ENCODE measurements at places on chromosomes 16 and 17.

GRCh38 chr16:89383095-89384003, 107.0 kb downstream of the ANKRD11 start:
- peak; percentile 31 for DNase-seq

DNA sequence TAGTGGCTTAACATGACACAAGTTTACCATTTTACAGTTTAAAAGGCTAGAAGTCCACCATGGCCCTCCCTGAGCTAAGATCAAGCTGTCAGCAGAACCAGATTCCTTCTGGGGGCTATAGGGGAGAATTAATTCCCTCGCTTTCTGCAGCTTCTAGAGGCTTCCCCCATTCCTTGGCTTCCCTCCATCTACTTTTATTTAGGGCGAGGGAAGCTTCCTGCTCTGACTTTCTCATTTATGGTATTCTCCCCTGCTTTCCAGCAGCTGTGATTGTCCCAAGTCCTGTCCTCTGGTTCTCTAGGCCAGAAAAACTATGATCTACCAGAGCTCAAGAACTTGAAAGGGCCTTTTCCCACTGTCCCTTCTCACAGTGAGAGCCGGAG, 4.3 kb downstream of the CETP start:
- no peak for DNase-seq

DNA sequence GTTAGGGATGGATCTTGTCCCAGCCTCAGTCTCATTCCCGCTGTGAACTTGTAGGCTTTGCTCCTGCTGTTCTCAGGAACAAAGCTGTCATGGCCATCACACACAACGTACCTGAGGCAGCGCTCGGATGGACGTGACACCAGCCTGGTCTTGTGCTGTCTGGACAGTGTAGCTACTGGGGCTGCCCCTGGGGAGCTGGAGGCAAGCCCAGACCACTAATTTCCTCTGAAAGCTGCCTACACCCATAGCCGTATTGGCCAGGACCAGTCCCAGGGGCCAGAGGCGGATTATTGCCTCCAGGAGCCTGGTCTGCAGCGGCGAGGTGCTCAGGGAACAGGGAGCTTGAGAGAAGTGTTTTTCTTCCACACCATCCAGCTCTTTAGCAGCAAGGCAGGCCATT, 11.7 kb downstream of the ZNHIT3 start:
- DNase-seq: no peak

- peak; percentile 57 for DNase-seq
Measured at GRCh38 chr17:50177983-50178834, 12.4 kb downstream of the SGCA start.

GRCh38 chr16:1771188-1771863, at the start of gene NME3:
Gene NME3 (minus strand): TSS chr16:1771543. CDS start chr16:1771534, 9 bp downstream.
- peak; percentile 85 for DNase-seq

DNA sequence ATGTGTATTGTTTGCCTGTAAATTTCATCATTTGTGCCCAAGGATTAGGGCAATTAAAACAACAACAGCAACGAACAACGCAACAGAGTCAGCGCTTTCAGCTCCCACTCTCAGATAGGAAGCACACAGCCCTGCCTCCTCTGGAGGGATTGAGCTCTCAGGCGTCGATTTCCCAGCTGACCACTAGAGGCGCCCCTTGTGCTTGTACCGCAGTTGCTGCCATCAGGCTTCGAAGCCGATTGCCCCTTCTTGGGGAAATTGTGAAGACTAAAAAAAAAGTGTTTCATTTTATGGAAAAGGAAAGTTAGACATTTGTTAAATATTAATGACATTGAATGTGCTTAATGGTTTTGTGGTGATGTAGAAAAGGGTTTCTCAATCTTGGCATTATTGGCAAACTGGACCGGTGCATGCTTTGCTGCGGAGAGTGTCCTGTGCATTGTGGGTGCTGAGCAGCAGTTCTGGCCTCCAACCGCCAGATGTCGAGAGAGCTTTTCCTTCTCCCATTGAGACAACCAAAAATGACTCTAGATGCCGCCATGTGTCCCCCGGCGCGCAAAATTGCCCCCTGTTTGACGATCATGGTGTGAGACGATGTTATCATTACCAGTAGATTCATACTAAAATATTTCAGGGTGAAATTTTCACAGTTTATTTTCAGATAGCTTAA, 650.4 kb upstream of the RBFOX1 start:
- no peak for DNase-seq

DNA sequence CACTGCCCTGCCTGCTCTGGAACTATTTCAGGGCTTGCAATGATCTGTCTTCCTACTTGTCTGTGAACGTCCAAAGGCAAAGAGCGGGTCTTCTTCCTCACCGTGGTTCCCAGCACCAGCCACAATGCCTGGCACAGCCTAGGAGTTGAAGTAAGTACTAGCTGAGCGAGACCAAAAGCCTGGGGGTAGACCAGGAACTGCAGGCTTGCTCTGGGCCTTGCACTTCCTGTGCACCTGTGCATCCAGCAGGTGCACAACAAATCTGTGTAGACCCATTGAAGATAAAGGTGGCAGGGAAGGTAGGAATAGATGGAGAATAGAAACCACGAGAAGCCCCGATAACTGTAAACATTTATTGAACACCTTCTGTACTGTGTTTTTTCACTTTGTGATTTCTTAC, 4.6 kb downstream of the FAM171A2 start:
- no peak for DNase-seq

DNA sequence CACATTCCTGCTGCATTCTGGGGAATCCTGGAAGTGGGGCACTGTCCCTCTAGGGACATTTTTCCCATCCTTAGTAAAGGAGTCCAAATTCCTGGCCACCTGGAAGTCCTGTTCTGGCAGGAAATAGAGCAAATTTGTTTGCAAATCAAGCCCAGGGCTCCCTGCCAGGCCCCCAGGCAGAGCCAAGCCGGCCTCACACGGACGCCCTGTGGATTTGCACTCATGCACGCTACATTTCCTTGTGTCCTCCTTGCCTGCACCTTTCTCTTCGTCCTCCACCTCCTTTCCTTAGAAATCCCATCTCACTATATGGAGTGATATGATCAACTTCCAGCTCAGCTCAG, 7.0 kb upstream of the CALB2 start:
- DNase-seq: no peak

All from CD8-positive, alpha-beta T cell (primary cell).